ENCODE measurements at places on chromosomes 16 and 17.

GRCh38 chr16:85384833-85385462, 228.2 kb upstream of the GSE1 start:
- DNase-seq = no peak

GRCh38 chr17:77613627-77614026, 344.9 kb upstream of the TNRC6C start:
- no peak for DNase-seq

DNA sequence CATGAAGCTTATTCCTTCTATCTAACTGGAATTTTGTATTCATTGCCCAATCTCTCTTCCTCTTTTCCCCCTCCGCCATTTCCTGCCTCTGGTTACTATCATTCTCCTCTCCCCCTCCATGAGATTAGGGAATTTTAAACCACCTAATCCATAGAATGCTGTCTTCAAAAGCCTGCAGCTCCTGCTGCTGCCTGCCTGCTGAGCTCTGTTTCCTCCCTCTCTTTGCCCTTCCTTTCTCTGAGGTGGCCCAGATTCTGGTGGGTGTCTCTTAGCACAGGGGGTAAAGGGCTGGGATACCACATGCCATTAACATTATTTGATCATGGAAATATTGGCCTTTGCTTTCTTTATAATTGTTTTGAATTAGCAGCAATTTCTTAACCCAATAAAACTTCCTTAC, 241.6 kb downstream of the CNTNAP4 start:
- DNase-seq = no peak

DNA sequence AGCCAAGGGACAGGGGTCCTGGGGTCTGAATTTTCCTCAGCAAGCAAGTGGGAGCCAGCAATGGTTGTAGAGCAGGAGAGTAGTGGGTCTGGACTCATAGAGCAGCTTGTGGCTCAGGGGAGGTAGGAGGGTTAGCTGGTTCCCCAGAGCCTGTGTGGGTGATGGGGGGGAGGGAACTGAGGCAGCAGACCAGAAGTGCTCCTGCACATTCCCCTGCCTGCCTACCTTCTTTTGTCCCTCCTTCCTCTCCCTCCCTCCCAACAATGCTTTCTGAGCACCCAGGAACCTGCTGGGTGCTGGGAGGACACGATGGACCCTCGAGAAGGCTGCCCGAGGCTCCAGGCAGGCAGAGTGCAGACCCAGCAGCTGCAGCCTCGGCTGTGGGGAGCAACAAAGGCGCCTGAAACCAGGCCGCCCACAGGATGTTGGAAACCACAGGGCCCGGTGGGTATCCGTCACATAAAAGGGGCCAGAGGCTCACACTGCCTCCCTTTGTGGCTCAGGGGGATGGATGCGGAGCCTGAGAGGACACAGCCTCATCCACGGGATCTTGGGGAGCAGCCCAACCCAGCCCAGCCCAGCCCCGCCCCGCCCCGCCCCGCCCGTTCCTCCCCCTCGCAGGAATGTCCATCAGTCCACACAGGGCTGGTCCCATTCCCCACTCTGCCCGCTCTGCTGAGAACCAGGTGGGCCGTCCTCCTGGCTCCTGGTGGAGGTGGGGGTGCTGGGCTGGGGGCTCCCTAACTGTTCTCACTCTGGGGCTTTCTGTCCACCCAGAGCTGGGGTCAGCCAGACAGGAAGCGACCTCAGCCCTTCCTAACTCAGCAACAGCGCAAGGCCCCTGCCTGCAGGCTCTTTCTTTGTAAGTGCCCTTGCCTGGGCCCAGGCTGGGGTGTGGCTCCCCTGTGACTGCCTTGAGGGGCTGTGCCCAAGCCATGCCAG, 1.7 kb upstream of the NLRC3 start:
- DNase-seq = no peak

GRCh38 chr16:66503030-66503429, 46.9 kb downstream of the TK2 start:
- no peak for DNase-seq

- no peak for DNase-seq
These were observed 19.5 kb downstream of the BCL7C start for GRCh38 chr16:30874244-30874820.
